ENCODE measurements at places on chromosomes 7 and 10.

DNA sequence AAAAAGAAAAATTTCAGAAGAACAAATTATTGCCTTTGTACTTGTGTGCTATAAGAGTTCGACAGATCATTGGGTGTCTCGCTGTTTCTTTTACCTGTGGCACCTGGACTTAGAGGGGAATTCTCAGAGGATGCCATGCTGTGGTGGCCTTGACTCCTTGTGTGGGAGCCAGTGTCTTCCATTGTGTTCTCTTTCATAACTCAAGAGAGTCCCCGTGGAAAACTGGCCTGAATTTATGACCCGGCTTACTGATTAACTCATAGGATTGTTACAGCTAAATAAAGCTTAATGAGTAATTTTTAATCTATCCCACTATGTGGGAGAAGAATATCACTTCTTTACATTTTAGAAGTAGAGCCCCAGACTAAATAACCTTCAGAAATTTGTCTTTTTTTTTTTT lies 54.5 kb downstream of the UBE3C start:
- H3K36me3 ChIP-seq: peaks cover 70% of the 10 kb centered on the region
- no peak overlapping the region for H3K4me3 ChIP-seq
- H3K4me1 ChIP-seq: no peaks in the 10 kb centered on the region
- DNase-seq: no peak
- no peak overlapping the region for H3K27ac ChIP-seq

GRCh38 chr7:113044394-113044793 lies 42.2 kb downstream of the GPR85 start:
- DNase-seq: no peak
- H3K36me3 ChIP-seq: no peaks in the 10 kb centered on the region
- no peaks in the 10 kb centered on the region for H3K27me3 ChIP-seq
- H3K4me3 ChIP-seq: no peak overlapping the region
- H3K27ac ChIP-seq: no peak overlapping the region
- no peaks in the 10 kb centered on the region for H3K4me1 ChIP-seq

DNA sequence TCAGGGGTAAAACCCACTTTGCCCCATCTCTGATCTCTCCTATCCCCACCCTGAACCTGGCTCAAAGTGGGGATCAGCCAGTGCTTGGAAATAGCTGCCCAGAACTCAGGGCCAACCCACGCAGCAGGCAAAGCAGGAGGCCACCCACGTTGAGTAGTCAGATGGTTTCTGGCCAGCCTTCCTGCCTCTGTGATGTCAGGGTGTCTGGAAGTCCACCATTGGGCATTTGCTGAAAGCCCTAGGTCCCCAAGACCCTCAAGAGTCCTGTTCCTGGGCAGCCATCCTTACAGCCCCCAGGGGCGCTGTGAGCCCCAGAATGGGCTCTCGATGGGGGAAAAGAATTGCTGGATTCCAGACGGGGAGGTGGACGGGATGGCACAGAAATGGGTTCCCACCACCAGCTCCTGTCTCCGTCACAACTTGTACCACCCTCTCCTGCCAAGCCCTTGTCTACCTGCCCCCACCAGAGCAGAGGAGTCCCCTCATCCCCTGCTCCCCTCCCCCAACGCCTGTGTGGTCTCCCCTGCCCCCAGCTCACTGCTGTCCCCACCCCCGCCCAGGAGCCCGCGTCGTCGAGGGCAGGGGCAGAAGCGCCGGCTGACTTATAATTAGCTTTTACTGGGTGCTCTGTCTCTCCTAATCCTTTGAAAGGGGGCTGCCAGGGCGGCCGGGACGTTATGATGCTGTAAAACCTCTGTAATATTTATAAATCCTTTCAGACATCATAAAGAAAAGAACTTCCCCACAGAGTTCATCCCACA lies 3.9 kb downstream of the MYL10 start:
- no peaks in the 10 kb centered on the region for H3K4me1 ChIP-seq
- H3K27ac ChIP-seq: no peak overlapping the region
- no peak for DNase-seq
- no peak overlapping the region for H3K4me3 ChIP-seq
- H3K27me3 ChIP-seq: no peaks in the 10 kb centered on the region

GRCh38 chr7:150858236-150859197 lies 6.2 kb downstream of the AOC1 start:
- H3K27me3 ChIP-seq: no peaks in the 10 kb centered on the region
- H3K4me1 ChIP-seq: no peaks in the 10 kb centered on the region
- DNase-seq: no peak

DNA sequence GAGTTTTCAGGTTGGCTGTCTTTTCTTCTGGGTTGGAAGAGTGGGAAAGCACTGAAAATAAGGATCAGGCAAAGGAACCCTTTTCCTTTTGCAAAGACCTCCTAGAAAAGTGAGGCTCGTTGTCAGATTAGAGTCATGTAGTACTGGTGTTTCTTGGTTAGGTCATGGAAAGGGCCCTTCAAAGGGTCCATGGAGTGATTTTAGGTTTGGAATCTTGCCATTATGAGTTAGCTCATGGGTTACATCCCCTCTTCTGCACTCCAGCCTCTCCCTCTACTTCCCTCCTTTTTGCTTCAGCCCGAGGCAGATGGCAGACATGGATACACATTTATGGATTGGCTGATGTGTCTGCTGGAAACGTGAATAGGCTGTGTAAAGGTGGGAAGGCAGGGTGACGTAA lies 47.0 kb downstream of the CREB5 start:
- H3K36me3 ChIP-seq: no peaks in the 10 kb centered on the region
- DNase-seq: no peak
- no peaks in the 10 kb centered on the region for H3K27me3 ChIP-seq
- no peaks in the 10 kb centered on the region for H3K4me1 ChIP-seq
- H3K4me3 ChIP-seq: no peak overlapping the region
- no peak overlapping the region for H3K27ac ChIP-seq

DNA sequence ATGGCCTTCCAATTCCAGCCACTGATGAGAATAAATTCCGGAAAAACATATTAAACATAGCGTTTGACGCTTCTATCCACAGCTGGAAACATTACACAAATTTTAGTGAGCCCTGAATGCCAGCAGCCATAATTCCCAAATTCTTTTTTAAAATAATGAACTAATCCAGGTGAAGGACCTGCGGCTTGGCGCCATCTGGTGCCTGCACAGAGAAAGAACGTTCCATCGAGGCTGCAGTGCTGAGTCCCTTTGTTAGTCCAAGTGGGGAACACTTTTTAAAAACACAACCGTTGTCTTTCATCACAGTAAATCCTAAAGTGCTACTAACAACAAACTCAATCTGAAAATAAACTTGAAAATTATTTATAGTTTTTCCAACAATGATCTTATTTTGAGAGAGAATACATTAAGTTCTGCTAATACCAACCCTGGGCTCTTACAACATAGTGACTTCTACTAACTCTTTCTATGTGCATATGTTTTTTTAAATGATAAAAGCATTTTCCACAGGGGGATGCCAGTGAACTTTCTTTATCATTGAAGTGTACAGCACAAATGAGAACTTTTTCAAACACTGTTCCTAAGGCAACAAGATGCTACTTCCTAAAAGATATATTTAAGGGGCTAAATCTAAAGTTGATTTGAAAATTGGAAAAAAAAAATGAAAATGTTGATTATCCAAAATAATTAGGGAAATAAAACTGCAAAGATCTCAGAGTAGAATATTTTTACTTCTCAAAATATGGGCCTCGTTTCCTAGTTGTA lies 166.9 kb upstream of the RNF32 start:
- no peak overlapping the region for H3K27ac ChIP-seq
- H3K4me3 ChIP-seq: no peak overlapping the region
- no peak for DNase-seq
- no peaks in the 10 kb centered on the region for H3K36me3 ChIP-seq
- peaks cover 8% of the 10 kb centered on the region for H3K27me3 ChIP-seq
- no peaks in the 10 kb centered on the region for H3K4me1 ChIP-seq

DNA sequence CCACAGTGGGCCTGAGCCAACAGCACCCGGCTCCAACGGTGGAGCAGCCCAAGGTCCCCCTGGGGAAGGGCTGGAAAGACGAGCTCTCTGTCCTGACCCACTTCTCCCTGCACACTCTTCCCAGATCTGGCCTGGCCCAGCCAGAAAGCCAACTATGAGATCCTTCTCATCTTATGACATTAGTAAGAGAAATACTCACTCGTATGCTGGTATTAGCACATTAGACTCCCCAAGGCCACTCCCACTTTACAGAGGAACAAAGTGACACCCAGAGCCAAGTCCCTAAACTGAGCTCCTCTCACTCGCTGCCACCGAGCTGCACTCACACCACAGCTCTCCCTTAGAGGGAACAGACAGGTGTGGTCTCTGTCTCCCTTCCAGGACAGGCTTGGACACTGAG lies 24.8 kb downstream of the DLG5 start:
- H3K4me3 ChIP-seq: no peak overlapping the region
- no peaks in the 10 kb centered on the region for H3K36me3 ChIP-seq
- no peak overlapping the region for H3K27ac ChIP-seq
- no peaks in the 10 kb centered on the region for H3K27me3 ChIP-seq

GRCh38 chr7:129479831-129480230 lies 22.5 kb upstream of the SMKR1 start:
- DNase-seq: no peak
- H3K27me3 ChIP-seq: no peaks in the 10 kb centered on the region
- H3K36me3 ChIP-seq: no peaks in the 10 kb centered on the region
- H3K27ac ChIP-seq: no peak overlapping the region

- peaks cover 4% of the 10 kb centered on the region for H3K27me3 ChIP-seq
- no peaks in the 10 kb centered on the region for H3K36me3 ChIP-seq
- no peak for DNase-seq
- no peaks in the 10 kb centered on the region for H3K4me1 ChIP-seq
- H3K27ac ChIP-seq: no peak overlapping the region
Measured at GRCh38 chr10:1374511-1375345, 318.5 kb downstream of the WDR37 start.

- no peaks in the 10 kb centered on the region for H3K27me3 ChIP-seq
- H3K27ac ChIP-seq: no peak overlapping the region
- no peaks in the 10 kb centered on the region for H3K4me1 ChIP-seq
- H3K36me3 ChIP-seq: no peaks in the 10 kb centered on the region
- no peak for DNase-seq
- H3K4me3 ChIP-seq: no peak overlapping the region
Measured at GRCh38 chr7:83697804-83698530, 49.0 kb upstream of the SEMA3E start.

- no peak overlapping the region for H3K4me3 ChIP-seq
- H3K36me3 ChIP-seq: no peaks in the 10 kb centered on the region
- no peaks in the 10 kb centered on the region for H3K27me3 ChIP-seq
- no peak overlapping the region for H3K27ac ChIP-seq
Measured at GRCh38 chr7:84735677-84736076, 451.2 kb downstream of the SEMA3D start.

DNA sequence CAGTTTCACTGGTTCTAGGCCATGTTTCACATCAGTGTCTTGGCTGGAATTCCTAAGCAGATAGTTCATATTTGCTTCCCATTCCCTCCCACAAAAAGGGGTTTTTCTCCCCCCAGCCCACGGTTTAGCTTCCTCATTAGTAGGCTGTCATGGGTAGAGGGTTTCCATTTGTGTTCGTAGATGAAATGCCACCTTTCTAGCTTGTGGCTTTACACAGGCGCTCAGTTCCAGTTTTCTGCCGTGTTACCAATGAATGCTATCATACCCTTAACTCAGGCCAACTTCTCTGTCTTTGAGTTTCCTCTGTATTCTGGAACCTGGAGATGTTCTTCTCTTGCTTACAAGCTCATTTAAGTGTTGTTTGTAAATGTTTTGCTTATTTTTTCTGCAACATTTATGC lies 26.8 kb downstream of the CALD1 start:
- no peaks in the 10 kb centered on the region for H3K4me1 ChIP-seq
- peaks cover 2% of the 10 kb centered on the region for H3K27me3 ChIP-seq
- no peak overlapping the region for H3K4me3 ChIP-seq
- H3K36me3 ChIP-seq: no peaks in the 10 kb centered on the region
- no peak for DNase-seq

- no peaks in the 10 kb centered on the region for H3K36me3 ChIP-seq
- H3K4me1 ChIP-seq: no peaks in the 10 kb centered on the region
- H3K4me3 ChIP-seq: no peak overlapping the region
- H3K27ac ChIP-seq: no peak overlapping the region
- H3K27me3 ChIP-seq: no peaks in the 10 kb centered on the region
Measured at GRCh38 chr7:36613031-36613614, 111.2 kb downstream of the AOAH start.

DNA sequence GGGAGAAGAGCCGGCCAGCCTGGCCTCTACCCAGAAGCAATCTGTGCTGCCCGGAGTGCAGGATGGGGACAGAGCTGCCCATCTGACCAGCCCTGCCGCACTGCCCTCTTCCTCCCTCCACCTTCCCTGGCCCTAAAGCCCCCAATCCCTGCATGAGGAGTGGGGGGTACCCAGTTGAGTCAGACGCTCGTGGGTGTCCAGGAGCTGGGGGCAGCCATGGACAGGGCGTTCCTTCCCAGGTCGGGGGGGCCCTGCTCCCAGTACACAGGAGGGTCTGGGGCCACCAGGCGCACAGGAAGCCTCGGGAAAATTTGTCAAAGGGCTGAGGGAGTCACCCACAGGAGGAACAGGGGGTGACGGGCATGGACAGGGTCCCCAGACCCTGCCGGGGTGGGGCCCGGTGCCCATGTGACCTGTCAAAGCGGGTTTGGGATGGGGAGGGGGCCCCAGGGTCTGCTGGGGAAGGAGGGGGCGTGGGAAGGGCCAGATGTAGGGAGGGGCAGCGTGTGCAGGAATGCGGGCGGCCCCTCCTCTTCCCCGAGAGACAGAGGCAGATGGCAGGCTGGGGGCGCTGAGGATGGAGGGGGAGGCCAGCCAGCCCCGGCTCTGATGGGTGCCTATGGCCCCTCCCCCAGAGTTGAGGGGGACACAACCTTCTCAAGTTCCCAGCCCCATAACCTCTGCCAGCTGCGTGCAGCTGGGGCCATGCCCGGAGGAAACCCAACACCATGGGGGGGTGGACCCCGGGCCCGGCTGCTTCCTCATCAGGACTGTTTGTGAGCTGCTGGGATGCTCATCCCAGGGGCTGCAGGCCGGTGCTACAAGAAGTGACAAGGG lies 21.5 kb upstream of the GRIFIN start:
- DNase-seq: no peak
- H3K4me3 ChIP-seq: no peak overlapping the region

GRCh38 chr7:105890290-105890997 lies 14.0 kb upstream of the ATXN7L1 start:
- no peak for DNase-seq
- H3K27ac ChIP-seq: no peak overlapping the region
- H3K4me1 ChIP-seq: peaks cover 13% of the 10 kb centered on the region
- peaks cover 38% of the 10 kb centered on the region for H3K36me3 ChIP-seq
- H3K4me3 ChIP-seq: no peak overlapping the region

- H3K4me1 ChIP-seq: no peaks in the 10 kb centered on the region
- H3K27me3 ChIP-seq: no peaks in the 10 kb centered on the region
- H3K4me3 ChIP-seq: no peak overlapping the region
- no peak for DNase-seq
- no peak overlapping the region for H3K27ac ChIP-seq
- no peaks in the 10 kb centered on the region for H3K36me3 ChIP-seq
Measured at GRCh38 chr10:82213784-82214183, 338.8 kb downstream of the NRG3 start.

GRCh38 chr7:883055-884021 lies 7.0 kb downstream of the GET4 start:
- DNase-seq: no peak
- H3K36me3 ChIP-seq: peaks cover 28% of the 10 kb centered on the region
- H3K4me1 ChIP-seq: peaks cover 22% of the 10 kb centered on the region
- H3K4me3 ChIP-seq: no peak overlapping the region
- no peaks in the 10 kb centered on the region for H3K27me3 ChIP-seq

GRCh38 chr10:86288695-86289576 lies 77.7 kb downstream of the GRID1 start:
- DNase-seq: no peak
- H3K36me3 ChIP-seq: no peaks in the 10 kb centered on the region
- H3K4me3 ChIP-seq: no peak overlapping the region
- no peaks in the 10 kb centered on the region for H3K27me3 ChIP-seq
- no peaks in the 10 kb centered on the region for H3K4me1 ChIP-seq
- H3K27ac ChIP-seq: no peak overlapping the region

GRCh38 chr7:142176901-142177300 lies 65.4 kb downstream of the MGAM2 start:
- no peaks in the 10 kb centered on the region for H3K4me1 ChIP-seq
- no peaks in the 10 kb centered on the region for H3K27me3 ChIP-seq
- H3K27ac ChIP-seq: no peak overlapping the region

Measured in CD4-positive, CD25-positive, alpha-beta regulatory T cell (primary cell).